NCI-H1694 treated with DMSO at 0.1 percent for 48 hours (cell line): ENCODE measurements at places on chromosomes 7 and 10.

- no peak for DNase-seq
These were observed 5.5 kb upstream of the DUSP5 start for GRCh38 chr10:110492069-110492822.

GRCh38 chr7:98879198-98879978 is 1.1 kb downstream of the TRRAP start:
- peak; percentile 10 for DNase-seq

DNA sequence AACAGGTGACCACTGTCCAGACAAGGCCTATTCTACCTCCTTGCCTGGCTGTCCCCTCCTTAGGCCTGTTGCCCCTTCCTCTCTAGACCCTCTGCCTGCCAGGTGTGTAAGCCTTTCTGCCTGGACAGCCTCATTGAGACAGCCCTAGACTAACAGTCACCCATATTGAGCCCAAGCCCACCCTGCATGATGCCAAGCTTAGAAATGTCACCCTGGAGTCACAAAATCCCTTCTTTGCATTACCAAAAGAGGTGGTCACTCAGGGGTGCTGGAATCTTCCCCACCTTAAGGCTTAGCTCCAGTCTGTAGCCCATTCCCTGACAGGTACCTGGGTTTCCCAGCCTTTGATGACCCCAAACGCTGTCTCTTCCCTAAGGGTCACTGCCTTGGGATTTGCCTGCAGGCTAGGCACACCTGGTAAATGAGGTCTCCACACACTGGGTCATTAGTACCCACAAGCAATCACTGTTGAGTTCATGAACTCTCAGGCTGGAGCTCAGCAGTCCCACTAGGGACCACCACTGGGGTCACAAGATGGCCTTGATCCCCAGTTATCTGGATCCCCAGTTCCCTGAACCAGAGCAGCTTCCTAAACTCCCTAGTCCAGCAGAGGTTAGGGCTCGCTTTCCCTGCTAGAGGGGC is 54.9 kb upstream of the CAMK2B start:
- DNase-seq: no peak

GRCh38 chr10:20004087-20004523 is 187.9 kb downstream of the PLXDC2 start:
- no peak for DNase-seq

DNA sequence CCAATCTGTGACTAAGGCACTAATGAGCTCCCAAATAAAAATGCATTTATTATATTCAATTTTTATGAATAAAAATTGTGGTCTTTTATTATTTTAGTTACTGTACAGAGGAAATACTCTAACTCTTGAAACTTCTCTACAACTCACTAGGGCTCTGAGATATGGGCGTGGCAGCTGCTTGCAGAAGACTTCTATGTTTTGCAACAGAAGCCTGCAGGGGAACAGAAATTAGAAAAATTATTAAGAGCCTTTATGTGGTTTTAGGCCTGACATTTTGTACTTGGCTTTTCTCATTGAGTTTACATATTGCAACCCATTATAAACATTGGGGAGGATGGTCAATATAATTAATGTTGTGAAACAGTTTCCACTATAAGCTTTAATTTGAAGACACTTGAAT is 581.4 kb downstream of the TNS3 start:
- DNase-seq: no peak

DNA sequence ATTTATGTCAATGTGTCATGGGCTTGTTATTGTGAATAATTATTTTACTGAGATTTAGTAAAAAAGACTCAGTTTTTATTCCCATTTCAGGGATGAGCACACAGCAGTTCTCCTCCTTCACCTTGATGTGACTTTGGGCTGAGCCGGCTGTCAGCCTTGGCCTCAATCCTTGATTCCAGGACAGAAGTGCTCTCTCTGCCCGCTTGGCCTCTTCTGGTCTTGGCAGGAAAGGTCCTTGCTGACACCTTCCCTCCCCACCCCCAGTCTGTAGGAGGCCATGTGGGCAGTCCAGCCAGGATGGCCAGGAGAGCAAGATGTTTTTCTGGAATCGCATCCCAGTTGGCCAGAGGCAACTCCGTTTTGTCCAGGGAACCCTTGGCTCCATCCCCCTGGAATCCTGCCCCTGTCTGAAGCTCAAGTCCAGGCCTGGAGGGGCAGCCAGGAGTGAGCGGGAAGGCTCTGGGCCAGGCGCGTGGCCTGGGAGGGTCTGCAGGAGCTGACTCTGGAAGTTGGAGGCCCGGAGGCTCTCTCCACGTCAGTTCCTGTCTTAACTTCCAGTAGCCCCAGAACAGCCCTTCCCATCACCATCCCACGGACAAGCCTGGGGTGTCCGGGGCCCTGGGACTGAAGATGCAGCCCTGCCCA is 100.9 kb downstream of the PDGFA start:
- DNase-seq: no peak
